ENCODE measurements at places on chromosomes 7 and 10.

DNA sequence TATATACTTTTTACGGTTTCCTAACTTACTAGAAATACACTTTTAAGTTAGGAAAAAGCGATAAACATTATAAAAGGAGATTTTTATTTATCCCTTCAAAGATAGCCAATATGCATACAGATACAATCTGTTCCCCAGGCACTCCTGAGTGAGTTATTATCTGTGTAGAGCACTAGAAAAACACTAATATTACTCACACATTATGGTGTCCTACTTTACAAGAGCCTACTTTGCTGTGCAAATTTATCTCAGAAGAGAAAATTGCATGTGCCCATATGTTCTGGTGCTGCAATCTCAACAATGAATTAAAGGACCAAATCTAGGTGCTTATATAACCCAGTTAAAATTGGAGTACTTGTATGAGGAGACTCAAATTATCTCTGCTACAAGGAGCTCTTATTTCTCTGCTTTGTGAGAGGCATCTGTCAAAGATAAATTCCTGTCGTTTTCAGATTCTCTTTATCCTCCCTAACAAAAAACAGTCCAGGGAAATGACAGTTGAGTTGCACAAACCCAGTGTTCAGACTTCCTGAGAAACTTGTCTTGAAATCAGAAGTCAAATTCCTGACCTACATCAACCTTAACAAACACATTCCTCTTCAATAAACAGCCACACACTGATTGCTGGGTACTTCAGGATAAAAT lies 28.9 kb downstream of the CPA1 start:
- DNase-seq, result no peak

GRCh38 chr7:41869596-41869995 lies 166.7 kb upstream of the INHBA start:
- DNase-seq, result no peak

DNA sequence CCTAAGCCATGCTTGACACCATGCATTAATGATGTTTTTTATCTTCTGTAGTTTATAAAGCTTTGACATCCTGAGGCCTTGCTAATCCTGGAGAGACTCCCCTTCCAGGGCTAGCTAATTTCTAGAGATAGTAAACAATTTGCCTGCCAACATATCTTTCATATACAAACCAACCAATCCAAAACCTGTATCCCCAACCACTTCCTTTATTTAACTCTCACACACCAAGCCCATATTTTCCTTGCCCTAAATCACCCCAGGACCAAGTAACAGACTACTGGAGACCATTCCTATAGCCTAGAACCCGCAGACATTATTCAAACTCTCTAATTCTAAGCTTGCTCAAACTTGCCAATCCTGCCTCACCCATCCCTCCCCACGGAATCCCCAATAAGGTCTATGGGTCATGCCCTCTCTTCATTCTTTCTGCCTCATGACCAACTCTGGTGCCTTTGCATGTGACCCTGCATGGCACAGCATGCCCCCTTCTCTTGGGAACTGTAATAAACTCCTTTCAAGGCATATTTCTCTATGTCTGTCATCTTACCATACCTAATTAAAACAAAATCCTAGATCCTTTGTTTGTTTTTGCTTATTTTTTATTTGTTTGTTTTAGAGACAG lies 116.6 kb upstream of the CACUL1 start:
- DNase-seq, result no peak

- DNase-seq, result no peak
These were observed 127.6 kb downstream of the TNS3 start for GRCh38 chr7:47454069-47454973.

- DNase-seq, result no peak
These were observed 250.9 kb downstream of the SNX13 start for GRCh38 chr7:17689361-17689902.

DNA sequence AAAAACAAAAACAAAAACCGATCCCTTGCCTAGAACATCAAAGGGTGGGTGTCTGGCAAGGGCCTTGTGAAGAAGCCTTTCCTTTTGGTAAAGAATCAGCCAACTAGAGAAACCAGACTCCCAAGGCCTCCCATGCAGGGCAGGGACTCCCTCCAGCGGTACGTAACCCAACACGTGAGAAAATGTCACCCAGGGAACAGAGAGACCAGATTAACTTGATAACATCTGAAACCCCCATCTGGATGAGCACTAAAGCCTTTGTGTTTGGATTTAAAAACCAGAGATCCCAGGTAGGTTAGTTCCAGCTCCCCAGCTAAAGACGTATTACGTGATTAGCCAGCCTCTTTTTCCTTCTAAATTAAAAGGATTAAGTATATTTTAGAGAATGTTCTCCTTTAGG lies 3.0 kb upstream of the HABP2 start:
- DNase-seq, result no peak

GRCh38 chr7:46015107-46015868 lies 94.2 kb upstream of the IGFBP3 start:
- DNase-seq, result no peak

- DNase-seq, result no peak
These were observed 107.7 kb downstream of the CACNA2D1 start for GRCh38 chr7:82335927-82336326.

DNA sequence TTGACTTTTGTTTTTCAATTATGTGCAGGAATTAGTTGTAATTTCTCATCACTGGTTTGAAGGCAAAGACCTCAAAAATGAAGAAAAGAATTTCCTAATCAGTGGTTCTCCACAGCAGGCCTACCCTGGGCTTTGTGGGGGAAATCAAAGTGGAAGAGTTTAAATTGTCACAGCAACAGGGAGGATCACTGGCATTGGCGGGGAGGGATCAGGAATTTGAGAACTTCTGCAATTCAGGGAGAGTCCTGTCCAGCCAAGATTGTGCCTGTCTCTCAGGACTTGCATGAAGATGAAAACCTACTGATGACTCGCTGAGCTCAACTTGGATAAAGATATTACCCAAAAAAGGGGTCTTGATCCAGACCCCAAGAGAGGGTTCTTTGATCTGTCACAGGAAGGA lies 70.1 kb downstream of the HACD1 start:
- no peak for DNase-seq

GRCh38 chr10:118628397-118628796 lies 32.9 kb upstream of the PRLHR start:
- no peak for DNase-seq

DNA sequence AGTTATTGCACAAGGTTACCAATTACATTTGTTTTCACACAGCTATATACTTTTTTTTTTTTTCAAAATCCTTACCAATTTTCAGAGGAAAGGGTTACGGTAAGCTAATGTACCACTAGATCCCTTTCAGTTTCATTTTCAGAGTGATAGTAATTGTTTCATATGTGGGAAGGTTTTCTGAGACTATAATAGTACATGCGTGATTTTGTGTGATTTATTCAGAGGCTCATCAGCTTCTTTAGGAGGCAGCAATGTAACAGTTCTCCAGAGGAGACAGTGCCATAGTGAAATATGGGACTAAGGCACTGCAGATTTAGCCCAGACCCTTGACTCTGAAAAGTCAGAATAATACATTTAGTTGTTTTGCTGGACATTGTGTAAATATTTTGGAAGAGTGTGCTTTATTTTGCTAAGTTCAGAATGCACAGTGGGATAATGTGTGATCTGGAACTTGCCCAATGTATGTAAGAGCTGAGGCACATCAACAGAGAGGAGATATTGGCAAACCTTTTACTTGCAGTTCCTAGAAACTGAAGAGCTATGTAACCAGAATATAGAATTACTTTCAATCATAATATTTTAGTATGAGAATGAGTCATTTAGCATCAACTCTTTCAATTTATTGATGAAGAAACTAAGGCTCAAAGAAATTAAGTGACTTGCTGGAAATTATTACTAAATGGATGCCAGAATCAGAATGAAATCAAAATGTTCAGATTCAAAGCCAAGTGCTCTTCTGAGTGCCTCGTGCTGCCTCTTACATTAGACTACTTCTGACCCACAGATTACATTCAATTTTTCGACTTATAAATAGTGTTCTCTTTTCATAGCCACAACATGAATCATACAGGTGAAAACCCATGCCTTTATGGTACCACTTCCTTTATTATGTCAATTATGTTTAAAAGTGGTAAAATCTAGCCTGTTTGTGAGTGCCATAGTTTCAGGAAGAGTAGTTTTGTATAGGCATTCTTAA lies 207.7 kb upstream of the TEX47 start:
- DNase-seq, result no peak

GRCh38 chr10:89352802-89353201 lies 25.0 kb downstream of the IFIT3 start:
- no peak for DNase-seq

DNA sequence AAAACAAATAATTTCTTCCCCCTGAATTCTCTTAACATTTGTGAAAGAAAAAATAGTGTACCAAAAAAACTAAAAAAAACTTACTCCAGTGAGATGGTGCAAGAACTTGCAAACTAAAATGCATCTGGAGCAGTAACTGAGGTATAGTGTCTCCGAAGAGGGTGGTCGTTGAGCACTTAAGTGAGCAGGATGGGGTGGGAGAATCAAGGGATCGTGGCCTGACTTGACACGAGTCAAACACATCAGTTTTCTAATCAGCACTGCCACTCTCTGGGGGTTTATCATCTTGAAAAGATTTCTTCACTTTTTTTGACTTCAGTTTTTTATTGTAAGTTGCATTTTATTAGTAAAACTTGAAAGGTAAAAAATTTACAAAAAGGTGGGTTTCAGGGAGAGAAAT lies 2.5 kb downstream of the ZNF273 start:
- DNase-seq, result no peak

- no peak for DNase-seq
These were observed 210.9 kb downstream of the CREB5 start for GRCh38 chr7:28623105-28623730.

GRCh38 chr10:505419-505818 lies 184.0 kb downstream of the DIP2C start:
- DNase-seq, result no peak

GRCh38 chr7:121871188-121871587 lies 1.8 kb upstream of the PTPRZ1 start:
- DNase-seq, result no peak

GRCh38 chr7:91518058-91518457 lies 253.8 kb downstream of the FZD1 start:
- DNase-seq, result no peak

DNA sequence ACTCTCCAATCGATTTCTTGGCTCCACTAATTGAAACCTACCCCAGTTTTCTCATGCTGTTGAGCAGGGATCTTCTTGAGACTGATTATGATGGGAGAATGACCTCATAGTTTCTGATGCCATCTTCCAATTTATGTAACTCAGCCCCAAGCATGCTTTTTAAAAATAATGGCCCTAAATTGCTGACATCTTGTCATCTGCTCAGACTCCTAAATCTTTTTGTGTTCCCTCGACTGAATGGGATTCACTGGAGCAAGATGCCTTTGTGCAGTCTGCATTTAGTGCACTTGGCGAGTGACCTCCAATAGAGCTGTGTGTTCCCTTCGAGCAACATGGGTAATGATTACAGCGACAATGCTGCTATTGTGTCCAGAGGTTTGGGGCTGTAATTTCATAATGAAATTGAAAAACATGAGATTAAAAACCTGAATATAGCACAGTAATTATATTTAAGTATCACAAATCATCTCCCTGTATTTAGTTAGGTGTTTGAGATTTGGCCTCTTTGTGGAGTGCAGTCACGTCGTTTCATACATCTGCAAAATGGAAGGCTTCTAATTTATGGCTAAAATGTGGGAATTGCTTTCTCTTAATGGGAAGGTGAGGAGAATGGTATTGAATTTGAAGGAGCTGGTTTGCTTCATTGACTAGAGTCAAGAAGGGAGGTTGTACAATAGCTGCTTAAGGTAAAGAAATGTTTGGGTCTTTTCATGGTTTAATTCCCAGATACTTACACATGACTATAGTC lies 192.9 kb downstream of the AUTS2 start:
- DNase-seq, result no peak

DNA sequence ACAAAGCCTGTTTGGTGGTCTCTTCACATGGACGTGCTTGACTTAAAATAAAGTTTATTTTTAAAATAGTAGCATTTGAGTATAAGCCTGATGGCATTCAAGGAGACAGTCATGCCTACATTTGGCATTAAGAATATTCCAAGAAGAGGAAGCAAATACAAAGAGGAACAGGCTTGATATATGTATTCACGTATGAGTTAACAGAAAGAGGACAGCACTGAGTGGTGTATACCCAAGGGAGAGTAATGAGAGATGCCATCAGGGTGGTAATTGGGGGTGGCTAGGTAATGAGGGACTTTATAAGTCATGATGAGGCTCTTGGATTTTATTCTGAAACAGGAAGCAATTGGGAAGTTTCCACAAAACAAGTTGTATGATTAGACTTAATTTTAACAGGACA lies 363.3 kb downstream of the SEMA3D start:
- no peak for DNase-seq

GRCh38 chr7:16739863-16740622 lies 13.5 kb upstream of the TSPAN13 start:
- DNase-seq, result no peak
